HL-60 (cell line): ENCODE measurements at places on chromosomes 5 and 9.

DNA sequence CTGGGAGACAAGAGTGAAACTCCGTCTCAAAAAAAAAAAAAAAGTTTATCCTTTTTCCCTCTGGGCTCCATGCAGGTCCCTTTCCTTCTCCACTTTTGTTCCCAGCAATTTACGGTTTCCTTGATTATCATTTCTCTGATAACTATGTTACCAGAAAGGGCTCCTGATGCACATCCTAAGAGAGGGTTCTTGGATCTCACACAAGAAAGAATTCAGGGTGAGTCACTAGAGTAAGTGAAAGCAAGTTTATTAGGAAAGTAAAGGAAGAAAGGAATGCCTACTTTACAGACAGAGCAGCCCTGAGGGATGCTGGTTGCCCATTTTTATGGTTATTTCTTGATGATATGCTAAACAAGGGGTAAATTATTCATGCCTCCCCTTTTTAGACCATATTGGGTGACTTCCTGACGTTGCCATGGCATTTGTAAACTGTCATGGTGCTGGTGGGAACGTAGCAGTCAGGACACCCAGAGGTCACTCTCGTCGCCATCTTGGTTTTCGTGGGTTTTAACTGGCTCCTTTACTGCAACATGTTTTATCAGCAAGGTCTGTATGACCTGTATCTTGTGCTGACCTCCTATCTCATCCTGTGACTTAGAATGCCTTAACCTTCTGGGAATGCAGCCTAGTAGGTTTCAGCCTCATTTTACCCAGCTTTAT lies 13.5 kb upstream of the MELK start:
- no peak for DNase-seq

DNA sequence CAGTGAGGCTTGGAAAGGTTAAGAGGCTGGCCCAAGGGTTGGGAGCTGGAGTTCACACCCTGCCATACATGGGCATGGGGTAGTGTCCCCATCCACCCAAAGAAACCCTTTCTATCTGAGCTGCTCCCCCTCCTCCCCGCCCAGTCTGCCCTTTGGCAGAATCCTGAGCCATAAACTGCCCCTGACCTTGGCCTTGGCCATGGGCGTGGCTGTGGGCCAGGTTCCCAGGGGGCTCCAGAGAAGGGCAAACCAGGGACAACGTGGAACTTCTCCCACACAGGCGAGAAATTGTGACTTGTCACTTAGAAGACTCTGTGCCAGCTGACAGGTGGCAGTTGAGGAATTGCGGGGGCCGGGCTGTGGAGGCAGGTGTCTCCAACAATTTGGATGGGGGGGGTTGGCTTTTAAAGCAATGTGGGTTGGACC lies 4.8 kb downstream of the FAM78A start:
- peak; percentile 59 for DNase-seq

- DNase-seq, result no peak
Measured at GRCh38 chr9:131099102-131099606, 2.8 kb downstream of the AIF1L start.

DNA sequence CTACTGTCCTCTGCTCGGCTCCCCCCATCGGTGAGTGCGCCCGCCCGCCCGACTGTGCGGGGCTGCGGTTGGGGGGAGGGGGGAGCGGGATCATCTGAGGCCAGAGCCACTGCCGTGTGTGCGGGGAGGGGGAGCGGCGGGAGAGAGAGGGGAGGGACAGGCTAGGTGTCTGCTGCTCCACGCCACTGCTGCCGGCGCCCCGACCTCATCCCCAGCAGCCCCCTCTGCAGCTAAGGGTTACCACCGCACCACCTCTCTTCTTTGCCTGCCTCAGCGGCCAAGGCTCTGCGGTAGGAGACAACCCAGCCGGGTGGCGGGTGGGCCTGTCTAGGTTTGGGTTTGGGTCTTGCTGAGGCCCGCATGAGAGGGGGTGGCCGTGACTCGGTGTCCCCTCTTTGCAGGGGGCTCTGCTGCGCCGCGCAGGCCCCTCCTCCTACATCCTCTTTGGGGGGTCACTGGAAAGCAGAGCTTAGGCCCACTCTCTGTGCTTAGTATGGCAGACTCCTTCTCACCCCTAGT lies 670 bp upstream of the PURA start:
- DNase-seq, result no peak
